ENCODE measurements at places on chromosomes 11 and 22.

DNA sequence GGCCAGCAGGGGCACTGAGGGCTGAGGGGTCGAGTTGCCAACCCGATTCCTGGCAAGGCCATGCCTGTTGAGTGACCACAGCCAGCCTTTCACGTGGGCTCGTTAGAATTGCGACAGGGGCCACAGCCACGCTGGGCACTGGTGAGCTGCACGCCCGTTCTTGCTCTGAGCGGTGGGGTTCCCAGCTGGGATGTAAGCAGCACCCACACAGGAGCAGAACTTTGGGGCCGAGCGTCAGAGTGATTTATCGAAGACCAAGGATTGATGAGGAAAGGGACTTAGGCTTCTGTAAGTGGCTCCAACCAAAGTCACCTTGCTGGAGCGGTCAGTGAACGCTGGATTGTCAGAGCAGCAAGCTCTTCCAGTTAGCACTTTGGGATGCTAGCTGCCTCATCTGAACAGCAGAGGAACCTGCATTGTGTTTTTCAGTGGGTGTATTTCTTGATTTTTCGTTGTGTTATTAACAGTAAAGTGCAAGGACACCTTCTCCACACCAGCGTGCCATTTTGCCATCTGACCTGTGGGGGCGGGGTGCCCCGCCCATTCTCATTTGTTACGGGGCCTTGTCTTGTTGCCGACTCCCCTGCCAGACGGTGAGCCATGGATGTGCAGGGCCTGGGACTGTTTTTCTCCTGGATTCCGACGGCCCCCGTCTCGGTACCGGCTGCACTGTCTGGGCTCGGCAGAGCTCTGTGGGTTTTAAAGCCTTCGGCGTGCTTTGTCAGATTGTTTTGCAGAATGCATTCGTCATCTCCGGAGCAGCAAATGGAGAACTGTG lies 202.5 kb downstream of the TBC1D22A start:
- no peak for DNase-seq

DNA sequence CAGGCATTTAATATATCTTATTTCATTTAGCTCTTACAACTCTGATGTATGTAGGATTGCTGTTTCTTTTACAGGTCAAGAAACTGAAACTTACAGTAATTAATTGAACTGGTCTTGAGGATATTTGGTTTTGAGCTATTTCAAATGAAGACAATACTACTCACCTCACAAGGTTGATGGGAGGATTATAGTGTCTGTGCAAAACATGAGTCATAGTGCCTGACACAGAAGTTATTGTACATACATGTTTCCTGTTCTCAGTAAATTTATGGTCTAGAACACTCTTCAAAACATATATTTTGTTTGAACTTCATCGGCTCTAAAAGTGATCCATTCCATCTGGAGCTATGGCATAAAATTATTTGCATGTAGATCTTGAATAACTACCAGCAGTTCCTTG lies 61.9 kb downstream of the CECR2 start:
- no peak for DNase-seq

- no peak for DNase-seq
Observed at GRCh38 chr11:93005239-93005638, 35.8 kb downstream of the MTNR1B start.

DNA sequence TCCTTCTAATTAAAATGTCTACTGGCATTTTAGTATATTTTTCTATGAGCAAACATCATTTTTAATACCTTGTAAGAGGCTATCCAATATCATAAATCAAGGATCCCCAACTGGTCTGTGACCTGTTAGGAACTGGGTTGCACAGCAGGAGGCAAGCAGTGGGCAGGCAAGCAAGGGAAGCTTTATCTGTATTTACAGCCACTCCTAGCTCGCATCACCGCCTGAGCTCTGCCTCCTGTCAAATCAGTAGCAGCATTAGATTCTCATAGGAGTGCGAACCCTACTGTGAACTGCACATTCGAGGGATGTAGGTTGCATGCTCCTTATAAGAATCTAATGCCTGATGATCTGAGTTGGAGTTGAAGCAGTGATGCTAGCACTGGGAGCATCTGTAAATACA lies 70.2 kb upstream of the CREB3L1 start:
- DNase-seq: no peak

DNA sequence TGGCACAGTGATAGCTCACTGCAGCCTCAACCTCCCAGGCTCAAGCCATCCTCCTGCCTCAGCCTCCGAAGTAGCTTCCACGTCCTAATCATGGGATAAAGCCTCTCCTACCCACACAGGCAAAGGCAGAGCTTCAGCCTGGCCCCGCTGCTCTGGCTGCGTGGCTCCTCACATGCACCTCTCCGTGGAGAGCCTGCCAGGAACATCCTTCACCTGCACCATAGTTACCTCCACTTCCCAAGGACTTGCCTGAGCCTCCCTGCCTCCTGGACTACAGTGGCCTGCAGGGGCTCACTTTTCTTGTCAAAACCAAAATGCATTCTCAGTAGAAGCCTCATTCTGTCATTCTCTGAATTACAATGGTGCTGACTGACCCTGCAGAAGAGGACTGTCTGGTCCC lies 6.5 kb downstream of the C11orf16 start:
- no peak for DNase-seq

DNA sequence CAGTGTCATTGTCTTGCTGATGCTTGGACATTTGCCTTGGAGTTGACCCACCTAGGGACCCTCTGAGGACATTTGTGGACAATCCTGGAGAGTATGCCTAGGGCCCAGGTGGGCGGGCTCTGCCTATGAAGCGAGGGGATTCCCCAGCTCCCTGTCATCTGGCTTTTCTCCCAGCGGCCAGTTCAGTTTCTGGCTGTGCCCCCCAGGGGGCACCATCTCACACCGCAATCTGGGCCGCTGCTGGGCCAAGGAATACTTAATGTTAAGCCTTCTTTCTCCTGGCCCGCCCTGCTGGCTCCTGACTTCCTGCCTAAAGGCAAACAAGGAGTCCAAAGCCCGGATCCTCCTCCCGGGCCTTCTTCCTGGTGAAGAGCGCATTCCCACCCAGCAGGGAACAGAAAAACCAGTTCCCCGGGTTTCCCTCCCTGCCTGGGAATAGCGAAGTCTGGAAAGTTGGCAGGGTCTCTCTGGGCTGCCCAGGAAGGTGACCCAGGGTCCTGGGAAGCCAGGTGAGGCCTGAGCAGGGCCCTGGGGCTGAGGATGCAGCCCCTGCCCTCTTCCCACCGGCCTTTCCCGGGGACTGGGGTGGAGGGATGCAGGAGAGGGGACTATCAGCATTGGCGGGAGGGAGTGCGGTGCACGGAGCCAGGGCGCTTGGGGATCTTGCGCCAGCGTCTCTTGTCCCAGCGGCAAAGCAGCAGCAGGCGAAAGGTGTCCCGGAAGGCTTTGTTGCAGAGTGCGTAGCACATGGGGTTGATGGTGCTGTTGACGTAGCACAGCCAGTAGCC lies 11.9 kb downstream of the CHRM1 start:
- no peak for DNase-seq

DNA sequence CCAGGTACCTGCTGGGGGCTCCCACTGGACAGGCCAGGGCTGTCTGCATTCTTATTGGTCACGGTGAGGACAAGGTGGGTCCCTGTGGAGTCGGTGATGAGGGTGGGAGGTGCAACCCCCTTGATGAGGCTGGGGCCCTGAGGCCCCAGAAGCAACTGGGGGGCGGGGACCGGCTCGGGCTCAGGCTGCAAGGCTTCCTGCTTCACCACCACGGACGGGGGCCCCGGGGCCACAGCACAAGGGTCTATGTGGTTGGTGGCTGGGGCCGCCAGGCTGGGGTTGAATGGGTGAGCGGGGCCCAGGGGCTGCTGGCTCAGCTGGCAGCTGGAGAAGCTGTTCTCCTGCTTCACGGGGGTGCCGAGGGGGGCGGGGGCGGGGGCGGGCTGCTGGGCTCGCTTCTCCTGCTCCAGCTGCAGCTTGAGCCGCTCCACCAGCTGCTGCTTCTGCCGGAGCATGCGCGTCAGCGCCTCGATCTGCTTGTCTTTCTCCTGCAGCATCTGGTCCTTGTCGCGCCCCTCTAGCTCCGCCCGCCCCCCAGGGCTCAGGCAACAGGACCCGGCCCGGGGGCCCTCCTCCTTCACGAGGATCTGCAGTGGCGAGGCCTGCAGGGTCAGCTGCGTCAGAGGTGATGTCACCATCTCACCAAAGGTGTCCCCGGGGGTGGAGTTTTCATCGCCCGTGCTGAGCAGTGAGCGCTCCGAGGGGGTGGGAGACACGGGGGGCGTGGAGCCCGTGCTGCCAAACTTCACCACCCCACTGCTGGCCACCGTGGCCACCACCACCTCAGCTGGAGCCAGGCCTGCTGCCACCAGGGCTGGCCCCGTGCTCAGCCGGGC lies 48.2 kb downstream of the SGSM3 start:
- no peak for DNase-seq

DNA sequence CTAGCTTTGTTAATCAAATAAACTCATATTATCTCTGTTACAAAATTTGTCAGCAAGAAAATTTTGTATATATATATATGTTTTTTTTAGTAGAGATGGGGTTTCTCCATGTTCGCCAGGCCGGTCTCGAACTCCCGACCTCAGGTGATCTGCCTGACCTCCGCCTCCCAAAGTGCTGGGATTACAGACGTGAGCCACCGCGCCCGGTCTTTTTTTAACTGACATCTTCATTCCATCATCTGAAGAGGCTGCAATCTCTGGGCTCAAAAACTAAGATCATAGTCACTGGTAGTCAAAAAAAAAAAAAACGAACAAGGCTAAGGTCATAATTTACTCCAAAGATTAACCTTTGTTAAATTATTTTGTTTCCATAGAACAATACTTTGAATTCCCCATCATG lies 5.3 kb upstream of the KLHDC7B start:
- DNase-seq: no peak

DNA sequence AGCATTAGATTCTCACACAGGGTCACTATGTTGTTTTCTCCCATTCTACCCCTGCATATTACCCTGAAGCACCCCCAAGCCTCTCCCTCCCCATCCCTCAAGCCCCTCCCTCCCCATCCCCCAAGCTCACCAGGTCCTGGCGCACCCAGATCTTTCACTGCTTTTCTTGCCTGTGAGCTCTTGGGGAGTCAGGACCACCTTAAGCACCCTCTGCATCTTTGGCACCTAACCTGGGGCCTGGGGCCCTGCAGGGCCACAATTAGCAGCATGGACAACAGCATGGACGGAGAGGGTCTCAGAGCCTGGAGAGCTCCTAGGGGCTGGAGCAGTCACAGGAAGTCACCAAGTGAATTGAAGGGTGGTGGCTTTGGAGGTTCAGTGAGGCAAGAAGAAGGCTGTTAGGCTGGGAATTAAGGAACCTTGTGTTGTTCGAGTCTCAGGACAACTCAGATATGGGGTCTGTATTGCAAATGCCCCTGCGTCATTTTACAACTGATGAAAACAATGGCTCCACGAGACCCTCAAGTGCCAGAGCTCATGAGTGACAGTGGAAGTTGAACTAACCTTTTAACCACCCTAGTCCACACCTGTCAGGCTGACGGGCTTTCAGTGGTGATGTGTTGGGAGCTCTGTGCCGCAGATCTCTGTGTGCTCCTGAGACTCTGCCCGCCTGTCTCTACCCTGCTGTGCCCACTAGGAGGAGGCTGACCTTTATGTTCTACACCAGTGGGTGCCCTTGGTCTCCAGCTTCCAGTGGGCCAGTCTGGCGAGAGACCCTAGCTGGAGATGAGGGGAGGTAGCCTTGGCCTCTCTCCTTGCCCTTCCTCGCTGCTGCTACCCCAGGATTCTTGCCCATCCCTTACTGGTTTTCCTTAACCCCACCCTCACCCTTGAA lies 111.3 kb upstream of the OR4B1 start:
- no peak for DNase-seq

DNA sequence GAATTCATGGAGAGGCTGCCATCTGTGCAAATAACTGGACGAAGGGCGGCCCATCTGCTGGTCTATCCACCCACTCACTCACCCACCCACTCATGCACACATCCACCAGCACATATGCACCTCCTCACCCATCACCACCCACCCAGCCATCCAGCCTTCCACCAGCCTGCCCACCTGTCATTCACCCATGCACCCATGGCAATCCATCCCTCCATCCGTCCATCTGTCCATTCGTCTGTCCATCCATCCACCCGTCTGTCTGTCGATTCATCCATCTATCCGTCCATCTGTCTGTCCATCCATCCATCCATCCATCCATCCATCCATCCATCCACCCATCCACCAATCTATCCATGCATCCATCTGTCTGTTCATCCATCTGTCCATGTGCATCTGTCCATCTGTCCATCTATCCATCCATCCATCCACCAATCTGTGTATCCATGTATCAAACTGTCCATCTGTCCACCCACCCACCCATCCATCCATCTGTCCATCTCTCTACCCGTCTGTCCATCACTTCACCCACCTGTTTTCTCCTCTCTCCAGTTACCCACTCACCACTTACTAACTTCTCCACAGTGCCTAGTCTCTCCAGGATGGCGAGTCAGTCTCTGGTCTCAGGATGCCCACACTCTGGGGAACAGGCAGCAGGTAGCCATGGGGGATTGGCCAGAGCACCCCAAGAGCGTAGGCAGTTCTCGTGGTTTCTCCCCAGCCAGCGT lies 8.9 kb downstream of the TRPM5 start:
- no peak for DNase-seq

All from activated CD8-positive, alpha-beta memory T cell treated with anti-CD3 and anti-CD28 coated beads for 4 hours (primary cell).